Activated CD4-positive, alpha-beta T cell treated with anti-CD3 and anti-CD28 coated beads, Interleukin-2, amount 50 U/mL, for 48 hours (primary cell): ENCODE measurements at places on chromosomes 7 and 10.

- DNase-seq: no peak
These were observed 176.2 kb downstream of the LRMDA start for GRCh38 chr10:75607576-75607975.

- no peak for DNase-seq
These were observed 403 bp upstream of the ENO4 start for GRCh38 chr10:116848944-116849247.

GRCh38 chr10:88097092-88097516 lies 233.7 kb downstream of the PTEN start:
- no peak for DNase-seq

DNA sequence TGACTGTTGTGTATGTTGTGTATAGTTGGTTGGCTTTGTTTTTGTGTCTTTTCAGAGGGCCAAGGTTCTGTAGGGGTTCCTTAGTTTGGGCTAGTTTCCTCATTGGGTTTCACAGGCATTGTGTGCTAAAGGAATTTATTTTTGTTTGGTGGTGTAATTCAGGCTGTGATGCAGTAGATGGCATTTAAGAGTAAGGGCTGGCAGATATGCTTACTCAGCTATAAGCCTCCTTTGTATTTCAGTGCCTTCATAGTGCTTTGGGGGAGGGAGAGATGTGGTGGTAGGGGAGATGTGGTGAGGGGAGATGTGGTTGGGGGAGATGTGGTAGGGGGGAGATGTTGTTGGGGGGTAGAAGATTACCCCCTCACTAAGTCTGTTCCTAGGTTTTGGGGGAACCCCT lies 91.7 kb downstream of the SLC25A40 start:
- no peak for DNase-seq

- DNase-seq: no peak
These were observed 105.9 kb downstream of the ANKRD7 start for GRCh38 chr7:118330388-118330787.

DNA sequence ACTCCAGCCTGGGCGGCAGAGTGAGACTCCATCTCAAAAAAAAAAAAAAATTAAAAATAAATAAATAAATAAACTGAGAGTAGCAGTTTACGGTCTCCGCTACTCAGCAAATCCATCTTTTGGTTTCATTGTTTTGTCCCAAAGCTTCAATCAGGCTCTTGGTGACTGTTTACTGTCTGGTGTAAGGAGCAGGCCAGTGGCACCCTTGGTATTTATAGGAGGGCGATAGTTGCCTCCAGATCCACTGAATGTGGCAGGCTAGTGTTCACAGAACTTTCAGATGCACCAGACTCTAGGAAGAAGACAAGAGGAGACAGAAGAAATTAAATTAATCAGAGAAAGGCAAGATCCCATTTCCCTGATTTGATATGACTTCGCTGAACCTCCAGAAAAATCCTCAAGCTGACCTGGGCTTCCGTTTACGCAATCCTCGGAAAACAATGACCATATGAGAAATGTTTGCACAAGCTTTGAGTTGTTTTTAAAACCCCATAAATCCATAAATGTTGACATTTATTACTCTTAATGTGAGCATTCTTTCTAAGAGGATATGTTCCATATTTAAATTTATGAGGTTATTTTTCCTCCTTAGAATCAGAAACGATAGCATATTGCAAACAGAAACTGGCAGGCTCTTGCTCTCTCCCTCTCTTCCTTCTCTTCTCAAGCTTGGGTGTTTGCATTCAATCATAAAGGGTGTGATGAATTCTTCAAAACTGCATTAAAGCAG lies 7.1 kb upstream of the MUC3A start:
- no peak for DNase-seq

DNA sequence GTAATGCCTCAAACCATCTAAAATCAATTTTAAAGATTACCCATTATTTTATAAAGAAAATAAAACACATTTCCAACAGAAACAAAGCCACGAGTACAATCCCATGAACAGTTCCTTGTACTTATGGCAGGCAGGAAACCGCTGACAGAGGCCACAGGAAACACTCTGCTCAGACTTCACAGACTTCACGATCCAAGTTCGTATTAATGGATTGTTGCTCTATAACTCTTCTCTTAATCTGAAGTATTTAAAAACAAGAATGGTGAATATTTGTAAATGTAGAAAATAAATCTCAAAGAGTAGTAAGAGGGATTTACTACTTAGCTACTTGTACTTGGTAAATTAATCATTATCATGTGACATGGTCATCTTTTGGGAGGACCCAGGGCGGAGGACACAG lies 78.3 kb downstream of the SNX10 start:
- no peak for DNase-seq

GRCh38 chr7:13933536-13933935 lies 55.9 kb downstream of the ETV1 start:
- no peak for DNase-seq

DNA sequence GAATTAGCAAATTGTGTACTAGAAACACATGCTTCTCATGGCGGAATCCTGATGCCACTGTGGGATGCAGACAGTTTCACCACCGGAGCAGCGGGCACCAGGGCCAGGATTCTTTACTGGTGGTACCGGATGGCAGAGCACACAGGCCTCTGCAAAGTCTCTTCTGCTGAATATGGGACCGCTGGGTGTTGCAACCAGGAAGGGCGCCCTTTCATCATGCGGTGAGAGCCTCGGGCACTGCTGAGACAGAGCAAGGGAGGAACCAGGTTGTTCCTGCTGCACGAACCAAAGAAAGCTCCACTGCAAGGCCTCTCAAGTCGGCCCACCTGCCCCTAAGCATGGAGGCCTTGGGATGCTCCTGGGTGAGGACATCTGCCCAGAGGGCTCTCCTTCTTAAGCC lies 57.0 kb upstream of the NMT2 start:
- DNase-seq: no peak

- DNase-seq: peak; percentile 88
These were observed 26.5 kb downstream of the TNRC18 start for GRCh38 chr7:5396999-5397663.

DNA sequence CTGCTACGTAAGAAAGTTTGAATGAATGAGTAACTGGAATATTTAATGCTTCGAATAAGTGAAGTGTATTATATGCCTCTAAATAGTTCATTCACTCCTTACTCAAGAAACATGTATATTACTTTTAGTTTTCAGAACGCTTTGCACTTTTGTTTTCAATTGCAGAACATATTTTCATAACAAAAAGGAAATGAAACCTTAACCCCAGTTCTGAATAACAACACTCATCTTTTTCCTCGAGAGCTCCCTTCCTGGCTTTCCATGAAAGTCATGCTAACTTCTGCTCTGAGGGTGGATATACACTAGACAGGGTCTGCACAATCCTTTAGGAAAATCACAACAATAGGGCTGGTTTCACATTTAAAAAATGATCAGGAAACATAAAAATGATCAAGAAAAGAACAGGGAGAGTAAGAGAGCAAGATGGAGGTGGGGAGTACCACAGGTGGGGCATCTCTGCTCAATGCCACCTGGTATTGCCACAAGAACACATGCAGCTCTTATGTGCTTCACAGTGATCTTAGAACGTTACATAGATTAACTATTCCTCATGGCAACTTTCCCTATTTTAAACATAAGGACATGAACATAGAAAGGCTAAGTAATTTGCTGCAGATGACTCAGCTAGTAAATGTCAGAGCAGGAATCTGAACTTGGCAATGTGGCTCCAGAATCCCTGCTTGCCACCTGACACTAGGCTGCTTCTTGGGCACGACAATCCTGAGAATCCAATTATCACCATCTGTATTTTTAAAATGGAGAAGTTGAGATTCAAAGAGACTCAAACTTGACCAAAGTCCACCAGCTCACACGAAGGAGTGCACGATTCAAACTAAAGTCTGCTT lies 219.5 kb upstream of the AOAH start:
- no peak for DNase-seq
